MCF 10A (cell line): ENCODE measurements at places on chromosomes 6 and 20. TPM values are rescaled to one million over a fixed set of nuclear protein-coding genes. Genes with fewer than 3 reads are reported as not detected.

DNA sequence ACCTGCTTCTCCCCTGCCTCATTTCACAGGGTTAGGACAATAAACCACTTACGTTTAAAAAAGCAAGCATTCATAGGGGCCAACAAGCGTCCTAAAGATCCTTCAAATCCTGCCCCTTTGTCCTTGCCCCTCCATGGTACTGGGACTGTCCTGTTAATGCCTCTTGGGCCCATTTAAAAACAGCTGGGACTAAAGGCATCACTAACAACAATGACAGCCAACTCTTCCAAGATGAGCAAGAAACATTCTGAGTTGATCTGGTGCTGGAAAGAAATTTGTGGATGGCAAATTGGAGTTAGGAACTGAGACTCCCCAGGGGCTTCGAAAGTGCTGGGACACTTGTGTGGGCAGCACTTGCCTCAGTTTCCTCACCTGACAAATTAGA, 93.4 kb downstream of the ZMYND8 start:
- no peak for DNase-seq
- peaks cover 33% of the 10 kb centered on the region for H3K4me1 ChIP-seq
- H3K27me3 ChIP-seq = no peaks in the 10 kb centered on the region
- no peak overlapping the region for H3K27ac ChIP-seq

- no peak overlapping the region for H3K27ac ChIP-seq
- no peak overlapping the region for H3K4me3 ChIP-seq
- no peak for DNase-seq
- no peaks in the 10 kb centered on the region for H3K36me3 ChIP-seq
- H3K27me3 ChIP-seq = no peaks in the 10 kb centered on the region
- H3K4me1 ChIP-seq = peaks cover 15% of the 10 kb centered on the region
Observed at GRCh38 chr6:708237-708598, 15.3 kb upstream of the EXOC2 start.

- H3K27me3 ChIP-seq = no peaks in the 10 kb centered on the region
- no peak overlapping the region for H3K27ac ChIP-seq
- no peaks in the 10 kb centered on the region for H3K4me1 ChIP-seq
- no peak for DNase-seq
Observed at GRCh38 chr20:42258564-42259302, 640.6 kb upstream of the CHD6 start.

DNA sequence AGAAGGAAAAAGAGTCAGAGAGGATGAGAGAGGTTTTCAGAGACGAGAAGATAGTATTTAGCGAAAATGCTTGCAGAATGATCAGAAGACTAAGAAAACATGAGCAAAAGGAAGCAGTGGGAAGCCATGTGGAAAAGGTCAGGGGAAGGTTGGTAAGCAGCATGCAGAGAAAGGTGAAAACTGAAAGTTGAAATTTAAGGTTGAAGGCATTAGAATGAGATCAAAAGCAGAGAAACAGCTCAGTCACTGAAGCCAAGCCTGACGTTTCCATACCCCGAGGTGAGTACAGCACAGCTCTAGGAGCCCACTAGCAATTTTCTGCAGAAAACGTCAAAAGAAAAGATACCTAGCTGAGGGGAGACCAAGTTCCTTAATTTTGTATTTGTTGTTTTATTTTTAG, 19.1 kb upstream of the TFB1M start:
- H3K4me3 ChIP-seq = no peak overlapping the region
- H3K36me3 ChIP-seq = no peaks in the 10 kb centered on the region
- no peak overlapping the region for H3K27ac ChIP-seq

GRCh38 chr20:32142088-32142487, 32.6 kb downstream of the TM9SF4 start:
- no peaks in the 10 kb centered on the region for H3K4me1 ChIP-seq
- no peak overlapping the region for H3K27ac ChIP-seq
- no peaks in the 10 kb centered on the region for H3K27me3 ChIP-seq
- peaks cover 90% of the 10 kb centered on the region for H3K36me3 ChIP-seq

DNA sequence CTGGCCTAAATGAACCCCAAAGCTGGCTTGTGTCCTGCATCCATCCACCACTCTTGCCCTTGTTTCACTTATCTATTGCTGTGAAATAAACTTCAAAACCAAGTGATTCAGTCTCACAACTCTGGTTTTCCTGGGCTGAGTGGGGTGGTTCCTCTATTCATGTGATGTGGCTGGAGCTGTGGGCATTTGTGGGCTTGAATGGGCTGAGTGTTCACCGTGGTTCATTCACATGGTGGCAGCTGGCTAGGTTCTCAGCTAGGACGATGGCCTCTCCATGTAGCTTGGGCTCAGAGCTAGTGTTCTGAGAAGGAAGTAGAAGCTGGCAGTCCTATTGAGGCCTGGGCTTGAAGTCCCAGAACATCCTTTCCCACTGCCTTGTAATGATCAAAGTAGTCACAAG, 30.4 kb downstream of the FKBP1A start:
- H3K36me3 ChIP-seq = peaks cover 54% of the 10 kb centered on the region
- no peaks in the 10 kb centered on the region for H3K4me1 ChIP-seq
- H3K4me3 ChIP-seq = no peak overlapping the region
- no peaks in the 10 kb centered on the region for H3K27me3 ChIP-seq

- no peak overlapping the region for H3K4me3 ChIP-seq
- no peak for DNase-seq
- H3K4me1 ChIP-seq = peaks cover 14% of the 10 kb centered on the region
Observed at GRCh38 chr6:129634411-129635230, 75.4 kb downstream of the ARHGAP18 start.

GRCh38 chr6:75486850-75487518, 6.6 kb downstream of the FILIP1 start:
- DNase-seq = no peak
- peaks cover 5% of the 10 kb centered on the region for H3K4me1 ChIP-seq

DNA sequence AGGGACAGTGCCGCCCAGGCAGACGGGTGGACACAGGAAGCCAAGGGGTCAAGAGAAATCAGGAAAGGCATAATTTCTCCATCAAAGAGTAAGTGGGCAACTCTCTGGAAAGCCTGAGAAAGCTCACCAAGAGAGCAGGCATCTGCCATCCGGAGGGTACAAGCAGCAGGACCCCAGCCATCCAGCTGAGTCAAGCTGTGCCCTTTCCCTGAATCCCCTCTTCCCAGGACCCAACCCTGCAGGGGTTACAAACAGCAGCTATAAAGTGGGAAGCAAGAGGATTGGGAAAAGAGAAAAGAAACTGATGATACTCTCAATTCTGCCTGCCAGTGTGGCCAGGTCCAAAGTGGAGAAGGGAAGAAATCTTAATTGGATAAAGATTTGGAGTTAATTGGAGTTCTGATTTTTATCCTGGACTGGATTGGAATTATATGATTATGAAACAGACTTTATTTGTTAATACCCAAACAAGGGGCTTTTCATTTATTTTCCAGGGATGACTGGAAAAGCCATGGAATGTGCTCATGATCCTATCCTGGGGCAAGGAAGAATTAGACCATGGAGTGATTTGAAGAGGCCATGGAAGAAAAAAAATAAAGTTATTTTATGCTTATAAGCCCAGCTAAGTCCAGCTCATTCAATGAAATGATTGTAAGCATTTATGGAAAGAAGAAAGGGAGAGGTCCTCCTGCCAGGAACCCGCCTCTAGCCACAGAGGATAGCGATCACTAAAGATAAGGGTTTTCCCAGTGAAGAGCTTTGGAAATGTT, 34.9 kb downstream of the NHLRC1 start:
- H3K4me3 ChIP-seq = no peak overlapping the region
- no peaks in the 10 kb centered on the region for H3K36me3 ChIP-seq
- DNase-seq = no peak

- peak overlapping the region; percentile 95 for H3K27ac ChIP-seq
- peak overlapping the region; percentile 88 for H3K4me3 ChIP-seq
- H3K27me3 ChIP-seq = no peaks in the 10 kb centered on the region
- H3K4me1 ChIP-seq = peaks cover 14% of the 10 kb centered on the region
- peaks cover 17% of the 10 kb centered on the region for H3K36me3 ChIP-seq
Observed at GRCh38 chr6:36873612-36874442, 776 bp downstream of the PPIL1 start.

DNA sequence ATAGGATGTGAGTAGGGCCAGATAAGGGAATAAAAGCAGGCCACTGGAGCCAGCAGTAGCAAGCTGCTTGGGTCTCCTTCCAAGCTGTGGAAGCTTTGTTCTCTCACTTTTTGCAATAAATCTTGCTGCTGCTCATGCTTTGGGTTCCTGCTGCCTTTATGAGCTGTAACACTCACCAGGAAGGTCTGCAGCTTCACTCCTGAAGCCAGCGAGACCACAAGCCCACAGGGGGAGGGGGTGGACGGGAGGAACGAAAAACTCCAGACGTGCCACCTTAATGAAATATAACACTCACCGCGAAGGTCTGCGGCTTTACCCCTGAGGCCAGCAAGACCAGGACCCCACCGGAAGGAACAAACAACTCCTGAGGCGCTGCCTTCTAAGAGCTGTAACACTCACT, 1324.4 kb upstream of the EYS start:
- no peak overlapping the region for H3K4me3 ChIP-seq
- H3K27me3 ChIP-seq = no peaks in the 10 kb centered on the region
- no peak for DNase-seq
- H3K36me3 ChIP-seq = no peaks in the 10 kb centered on the region

DNA sequence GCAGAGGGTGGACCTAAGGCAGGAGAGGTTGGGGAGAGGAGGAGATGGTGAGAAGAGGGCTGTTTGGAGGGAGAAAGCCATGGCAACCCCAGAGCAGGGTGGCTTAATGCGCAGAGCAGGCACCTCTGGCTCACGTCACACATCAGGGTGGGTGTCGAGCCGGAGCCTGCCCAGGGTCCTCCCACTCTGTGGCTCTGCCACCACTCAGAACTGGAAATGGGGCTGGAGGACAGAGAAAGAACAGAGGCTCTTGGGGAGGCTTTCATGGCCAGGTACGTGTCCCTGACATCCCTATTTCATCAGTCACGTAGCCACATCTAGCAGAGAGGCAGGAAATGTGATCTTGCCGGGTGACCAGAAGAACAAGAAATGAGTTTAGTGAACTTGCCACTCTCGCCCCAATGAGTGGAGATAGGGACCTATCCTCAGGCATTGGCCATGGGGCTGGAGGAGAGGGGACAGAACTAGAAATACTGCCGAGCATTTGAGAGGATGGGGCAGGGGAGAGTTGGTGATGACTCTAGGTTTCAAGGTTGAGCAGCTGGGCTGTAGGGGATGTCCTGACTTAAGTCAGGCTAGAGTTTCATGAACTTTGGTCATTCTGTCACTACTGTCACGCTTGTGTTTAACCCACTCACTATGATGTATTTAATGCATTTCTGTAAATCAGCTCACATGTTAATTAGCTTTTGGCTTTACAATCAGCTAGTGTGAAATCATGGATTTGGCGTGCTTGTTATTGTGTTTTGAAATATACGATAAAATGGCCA, 52.7 kb downstream of the CDH26 start:
- H3K4me1 ChIP-seq = no peaks in the 10 kb centered on the region
- no peak overlapping the region for H3K27ac ChIP-seq
- H3K27me3 ChIP-seq = no peaks in the 10 kb centered on the region
- no peak for DNase-seq

DNA sequence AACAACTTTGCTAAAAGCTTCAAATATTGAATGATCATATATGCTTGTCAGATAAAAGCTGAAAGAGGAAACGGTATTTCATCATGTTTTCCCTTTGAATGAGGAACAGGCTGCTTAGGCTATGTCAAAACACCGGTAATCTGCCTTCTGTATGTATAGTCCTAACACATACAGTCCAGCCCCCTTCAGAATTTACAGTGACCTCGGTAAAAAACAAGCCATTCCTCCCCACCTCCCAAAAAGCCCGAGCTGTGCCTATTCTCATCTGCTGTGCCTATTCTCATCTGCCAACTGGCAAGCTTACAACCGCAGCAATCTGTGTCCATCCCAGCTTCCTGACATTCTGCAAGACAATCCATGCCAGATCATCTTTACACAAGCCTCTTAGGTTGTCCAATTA, 26.8 kb upstream of the UBE2J1 start:
- no peak overlapping the region for H3K27ac ChIP-seq
- H3K4me3 ChIP-seq = no peak overlapping the region
- H3K36me3 ChIP-seq = no peaks in the 10 kb centered on the region
- no peaks in the 10 kb centered on the region for H3K4me1 ChIP-seq

- H3K4me3 ChIP-seq = no peak overlapping the region
- H3K4me1 ChIP-seq = no peaks in the 10 kb centered on the region
- H3K27ac ChIP-seq = no peak overlapping the region
Observed at GRCh38 chr6:36402481-36402880, 15.0 kb upstream of the ETV7 start.

GRCh38 chr6:88872962-88873361, 90.5 kb downstream of the RNGTT start:
- no peak overlapping the region for H3K27ac ChIP-seq
- DNase-seq = no peak
- H3K4me1 ChIP-seq = peaks cover 7% of the 10 kb centered on the region
- peaks cover 9% of the 10 kb centered on the region for H3K36me3 ChIP-seq
- no peak overlapping the region for H3K4me3 ChIP-seq

GRCh38 chr20:19727251-19727847, 30.7 kb upstream of the RIN2 start:
- no peak overlapping the region for H3K4me3 ChIP-seq
- DNase-seq = no peak
- H3K27me3 ChIP-seq = no peaks in the 10 kb centered on the region
- H3K27ac ChIP-seq = no peak overlapping the region
- peaks cover 18% of the 10 kb centered on the region for H3K4me1 ChIP-seq

- DNase-seq = no peak
- H3K27ac ChIP-seq = no peak overlapping the region
- peaks cover 5% of the 10 kb centered on the region for H3K36me3 ChIP-seq
- H3K27me3 ChIP-seq = peaks cover 29% of the 10 kb centered on the region
Observed at GRCh38 chr6:28775405-28776129, 148.2 kb downstream of the TRIM27 start.

DNA sequence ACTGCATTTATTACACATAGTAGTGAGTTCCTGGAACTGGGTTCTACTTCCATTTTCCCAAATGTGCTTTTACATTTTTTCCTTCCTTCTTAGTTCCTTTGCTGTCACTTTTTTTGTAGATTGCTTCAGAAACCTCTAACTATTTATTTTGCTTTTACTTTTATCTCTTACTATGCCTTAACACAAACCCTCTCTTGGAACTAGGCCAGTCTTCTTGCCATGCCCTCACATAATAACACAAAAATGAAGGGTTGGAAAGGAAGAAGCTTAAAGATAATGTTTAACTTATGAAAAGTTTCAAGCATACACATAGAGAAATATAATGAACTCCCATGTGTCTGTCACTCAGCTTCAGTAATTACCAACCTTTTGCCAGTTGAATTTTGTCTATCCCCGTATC, 27.1 kb downstream of the TOP1 start:
- H3K36me3 ChIP-seq = peaks cover 6% of the 10 kb centered on the region
- DNase-seq = no peak
- no peaks in the 10 kb centered on the region for H3K27me3 ChIP-seq
- H3K4me3 ChIP-seq = no peak overlapping the region

DNA sequence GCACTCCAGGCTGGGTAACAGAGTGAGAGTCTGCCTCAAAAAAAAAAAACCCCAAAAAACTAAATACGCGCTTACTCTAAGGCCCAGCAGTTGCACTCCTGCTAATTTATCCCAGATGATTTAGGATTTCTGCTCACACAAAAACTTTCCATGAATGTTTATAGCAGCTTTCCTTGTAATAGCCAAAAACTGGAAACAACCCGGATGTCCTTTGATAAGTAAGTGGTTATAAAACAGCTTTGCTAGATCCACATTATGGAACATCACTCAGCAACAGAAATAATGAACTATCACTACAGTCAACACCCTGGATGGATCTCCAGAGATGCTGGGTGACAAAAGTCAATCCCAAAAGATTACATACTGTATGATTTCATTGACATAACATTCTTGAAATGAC, 220.4 kb upstream of the JARID2 start:
- no peaks in the 10 kb centered on the region for H3K36me3 ChIP-seq
- H3K4me1 ChIP-seq = peaks cover 6% of the 10 kb centered on the region
- no peak overlapping the region for H3K27ac ChIP-seq
- no peak overlapping the region for H3K4me3 ChIP-seq
- no peaks in the 10 kb centered on the region for H3K27me3 ChIP-seq

The SMLR1 gene
- total RNA-seq = not detected in 2 replicates

The PPP1R14C gene
- 32.0 and 38.7 TPM in 2 replicates for total RNA-seq

The SLC26A8 gene
- total RNA-seq = not detected in 2 replicates
